ENCODE measurements at places on chromosomes 4 and X.

DNA sequence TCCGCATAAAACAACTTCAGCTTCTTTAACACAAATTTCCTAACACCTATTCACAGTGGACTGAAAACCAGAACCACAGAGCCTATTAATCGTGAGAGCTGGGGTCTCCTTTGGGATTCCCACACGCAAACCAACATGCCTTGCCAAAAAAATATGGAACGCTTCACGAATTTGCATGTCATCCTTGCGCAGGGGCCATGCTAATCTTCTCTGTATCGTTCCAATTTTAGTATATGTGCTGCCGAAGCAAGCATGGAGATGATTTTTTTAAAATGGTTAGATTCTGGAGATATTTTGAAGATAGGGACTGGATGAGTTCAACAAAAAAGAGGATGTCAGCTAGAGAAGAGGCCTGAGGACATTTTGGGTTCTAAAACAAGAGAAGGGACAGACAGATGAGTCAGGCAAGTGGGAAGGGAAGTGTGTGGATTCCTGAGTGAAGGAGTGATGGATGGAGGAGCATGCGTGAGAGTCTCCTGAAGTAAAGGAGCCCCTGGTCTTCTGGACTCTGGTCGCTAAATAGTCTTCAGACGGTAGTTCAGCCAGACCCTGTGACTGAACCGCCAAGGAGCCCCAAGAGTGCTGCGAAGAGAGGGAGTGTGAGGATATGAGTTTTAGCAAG is 9.5 kb upstream of the GATA1 start:
- DNase-seq = no peak

DNA sequence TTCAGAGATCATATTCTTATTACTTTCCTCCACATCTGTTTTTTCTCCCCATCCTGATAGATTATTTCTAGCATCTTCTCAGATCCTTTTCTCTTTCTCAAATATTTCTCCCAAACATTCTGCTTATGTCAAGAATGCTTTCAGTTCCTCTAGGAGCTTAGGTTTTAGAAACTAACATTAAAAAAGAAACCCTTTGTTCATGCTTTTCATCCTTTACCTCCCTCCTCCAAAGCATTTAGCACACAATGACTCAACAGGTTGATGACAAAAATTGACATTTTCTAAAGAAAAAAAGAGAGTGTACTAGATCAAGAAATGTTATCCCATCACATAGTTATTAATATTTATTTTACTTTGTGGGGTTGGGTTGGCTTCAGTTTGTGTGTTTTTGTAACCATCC is 16.5 kb upstream of the ALB start:
- no peak for DNase-seq

DNA sequence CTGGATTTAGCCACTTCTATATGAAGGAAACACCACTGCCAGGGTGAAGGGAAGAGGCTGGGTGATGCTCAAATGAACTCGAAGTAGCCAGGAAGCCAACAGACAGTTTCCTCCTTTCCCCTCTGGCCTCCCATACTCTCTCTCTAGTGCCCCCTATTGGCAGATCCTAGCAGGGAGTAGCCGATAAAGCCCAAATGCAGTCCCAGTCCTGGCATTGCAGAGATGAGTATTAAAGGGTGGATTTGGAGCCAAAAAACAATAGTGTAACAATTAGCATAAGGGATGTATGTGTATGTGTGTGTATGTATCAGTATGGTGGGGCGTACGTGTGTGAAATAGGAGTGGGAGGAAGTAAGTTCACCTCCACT is 213.8 kb upstream of the LDB2 start:
- DNase-seq = peak; percentile 24

DNA sequence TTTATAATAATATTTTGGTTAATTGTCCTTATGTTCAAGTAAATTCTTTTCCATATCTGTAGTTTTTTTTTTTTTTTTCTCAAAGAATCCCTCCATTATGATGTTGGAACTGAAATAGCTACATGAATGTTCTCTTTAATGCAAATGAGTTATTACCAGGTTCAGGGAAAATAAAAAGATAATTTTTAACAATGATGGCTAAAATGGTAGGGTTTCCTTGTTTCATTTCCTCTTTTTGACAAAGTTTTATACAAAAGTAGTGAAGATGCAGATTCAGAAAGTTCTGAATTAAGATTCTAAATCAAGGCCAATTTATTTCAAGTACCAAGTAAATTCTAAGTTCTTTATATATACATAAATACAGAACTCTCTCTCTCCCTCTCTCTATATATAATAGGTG is 779.0 kb upstream of the INTU start:
- no peak for DNase-seq

GRCh38 chr4:85741381-85741780 is 266.4 kb downstream of the ARHGAP24 start:
- no peak for DNase-seq

DNA sequence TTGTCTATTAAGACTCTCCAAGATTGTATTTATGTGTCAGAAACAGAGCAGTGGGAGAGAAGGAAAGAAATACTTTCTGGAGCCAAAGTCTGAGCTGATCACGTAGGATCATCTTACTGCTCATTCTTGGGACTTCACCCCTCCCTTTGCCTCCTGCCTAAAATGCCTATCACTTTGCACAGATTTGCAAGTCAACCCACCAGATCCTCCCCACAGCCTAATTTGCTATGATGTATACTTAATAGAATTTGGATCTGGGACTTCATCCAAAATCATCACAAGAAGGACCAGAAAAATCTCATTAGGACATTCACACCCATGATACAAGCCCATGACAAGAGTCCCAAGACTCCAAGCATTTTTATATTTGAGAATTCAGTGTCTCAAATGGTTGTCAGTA is 290.2 kb downstream of the FBXW7 start:
- DNase-seq = no peak

- DNase-seq = no peak
Observed at GRCh38 chrX:20089845-20090244, 26.9 kb downstream of the MAP7D2 start.

GRCh38 chr4:5710961-5711478 is at the start of gene EVC:
TSS of gene EVC (plus strand) at chr4:5711201. CDS start at chr4:5711381, 180 bp downstream.
- peak; percentile 23 for DNase-seq

GRCh38 chrX:154043003-154043763 is 23.5 kb upstream of the IRAK1 start:
- no peak for DNase-seq

GRCh38 chr4:146470604-146471003 is 51.1 kb downstream of the SLC10A7 start:
- no peak for DNase-seq

- DNase-seq = no peak
Observed at GRCh38 chr4:27001398-27002164, 140.9 kb downstream of the STIM2 start.

DNA sequence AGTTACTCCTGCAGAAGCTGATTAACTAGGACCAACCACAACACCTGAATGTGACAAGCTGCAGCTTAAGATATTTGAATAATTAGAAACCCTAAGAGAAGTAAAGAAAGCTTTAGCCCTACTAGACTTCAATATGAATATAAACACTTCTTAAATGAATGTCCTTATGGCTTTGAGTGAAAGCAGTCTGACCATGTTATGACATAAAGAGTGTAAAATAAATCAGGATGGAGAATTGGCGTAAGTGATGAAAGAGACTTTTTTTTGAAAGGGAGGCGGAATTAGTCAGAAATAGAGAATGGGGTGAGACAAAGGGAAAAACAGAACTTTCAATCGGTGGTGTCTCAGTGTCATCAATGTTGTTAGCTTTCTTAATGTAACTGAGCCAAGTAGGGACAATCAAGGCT is 117.2 kb upstream of the MAGEB16 start:
- no peak for DNase-seq

DNA sequence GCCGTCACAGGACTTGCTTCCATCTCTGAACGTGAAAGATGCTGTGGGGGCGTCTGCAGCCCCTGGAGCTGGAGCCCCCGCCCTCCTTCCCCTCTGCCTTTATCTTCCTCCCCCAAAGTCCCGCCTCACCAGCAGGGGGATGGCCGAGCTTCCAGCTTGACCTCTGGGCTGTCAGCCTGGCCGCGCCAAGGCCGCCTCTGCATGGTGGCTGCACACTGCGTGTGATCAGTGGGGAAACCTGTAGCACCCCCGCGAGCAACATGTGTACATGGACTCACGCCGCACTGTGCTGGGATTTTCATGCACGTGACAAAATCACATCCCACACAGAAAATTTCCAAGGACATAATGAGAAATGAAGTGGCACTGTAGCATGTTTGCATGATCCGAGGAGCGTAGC is 26.5 kb upstream of the PSAPL1 start:
- no peak for DNase-seq
